ENCODE measurements at places on chromosomes 3 and 15. TPM values are rescaled to one million over a fixed set of nuclear protein-coding genes. Genes with fewer than 3 reads are reported as not detected.

ZNF860 gene
- not detected for total RNA-seq

SLC38A3 gene
- total RNA-seq: 3.1 TPM

MUC20 gene
- total RNA-seq: 46.1 TPM

KNL1 gene
- total RNA-seq: 57.8 TPM

DNA sequence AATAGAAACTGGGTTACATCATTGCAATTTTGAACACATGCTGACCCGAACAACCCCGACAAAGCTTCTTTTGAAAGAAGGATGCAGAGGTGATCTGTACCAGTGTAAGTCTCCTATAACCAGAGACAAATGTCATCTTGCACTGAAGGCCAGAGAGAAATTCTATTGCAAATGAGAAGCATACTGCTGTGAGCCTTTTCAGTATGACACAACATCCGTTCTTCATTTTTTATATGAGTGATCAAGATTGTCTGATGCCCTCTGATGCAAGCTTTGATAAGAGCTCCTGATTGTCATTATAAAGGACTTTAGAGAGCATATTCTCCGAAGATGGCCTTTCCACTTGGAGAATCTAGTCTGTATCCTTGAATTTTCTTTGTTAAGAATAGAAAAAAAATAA is 36.9 kb downstream of the PCOLCE2 start:
- no peak for DNase-seq
- no peak overlapping the region for H3K4me3 ChIP-seq
- H3K36me3 ChIP-seq: no peaks in the 10 kb centered on the region
- no peak overlapping the region for H3K27ac ChIP-seq
- peaks cover 6% of the 10 kb centered on the region for H3K4me1 ChIP-seq

GRCh38 chr3:24498796-24499195 is 4.1 kb upstream of the THRB start:
- no peak overlapping the region for H3K4me3 ChIP-seq
- peaks cover 5% of the 10 kb centered on the region for H3K4me1 ChIP-seq
- no peak overlapping the region for H3K27ac ChIP-seq
- peaks cover 23% of the 10 kb centered on the region for H3K27me3 ChIP-seq

DNA sequence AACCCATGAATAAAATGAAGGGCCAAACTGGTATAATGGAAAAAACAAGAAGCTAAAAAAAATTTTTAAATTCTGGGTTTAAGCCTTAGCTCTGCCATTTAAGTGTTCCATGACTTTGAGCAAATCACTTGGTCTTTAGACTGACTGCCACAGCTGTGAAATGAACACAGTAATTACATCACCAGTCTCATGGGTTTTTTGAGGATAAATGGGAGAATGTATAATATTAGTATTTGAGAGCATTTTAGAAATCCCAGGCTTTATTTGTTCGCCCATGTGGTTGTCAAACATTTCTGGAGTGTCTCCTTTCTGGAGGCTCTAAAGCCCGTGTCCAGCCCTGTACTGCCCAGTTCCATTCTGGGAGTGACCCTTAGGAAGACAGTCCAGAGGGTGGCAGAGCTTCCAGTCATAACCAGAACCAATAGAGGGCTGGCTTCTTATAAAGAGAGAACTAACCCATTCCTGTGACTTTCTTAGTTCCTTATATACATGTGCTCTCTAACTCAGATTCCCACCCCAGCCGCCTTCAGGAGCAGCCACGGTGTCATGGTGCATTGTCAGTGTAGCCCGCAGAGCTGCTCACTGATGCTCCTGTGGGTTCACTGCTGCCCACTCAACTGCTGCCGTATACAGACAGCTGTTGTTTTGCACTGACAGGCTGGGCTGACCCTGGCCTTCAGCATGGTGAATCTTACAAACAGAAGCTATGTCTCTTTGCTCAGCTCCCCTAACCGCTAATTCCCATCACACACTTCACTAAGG is 44.7 kb downstream of the BOC start:
- no peaks in the 10 kb centered on the region for H3K4me1 ChIP-seq
- DNase-seq: no peak
- no peaks in the 10 kb centered on the region for H3K27me3 ChIP-seq

GRCh38 chr15:43135351-43135750 is 2.0 kb downstream of the TMEM62 start:
- H3K27ac ChIP-seq: no peak overlapping the region
- H3K4me1 ChIP-seq: peaks cover 25% of the 10 kb centered on the region
- peaks cover 45% of the 10 kb centered on the region for H3K36me3 ChIP-seq
- no peak overlapping the region for H3K4me3 ChIP-seq

KIF15 gene
- total RNA-seq: 7.5 TPM

- DNase-seq: no peak
- H3K4me1 ChIP-seq: no peaks in the 10 kb centered on the region
- no peaks in the 10 kb centered on the region for H3K36me3 ChIP-seq
- H3K27ac ChIP-seq: no peak overlapping the region
- H3K27me3 ChIP-seq: no peaks in the 10 kb centered on the region
Observed at GRCh38 chr3:36688815-36689214, 75.5 kb downstream of the DCLK3 start.

GRCh38 chr15:101458908-101459578 is 30.5 kb downstream of the PCSK6 start:
- H3K4me3 ChIP-seq: no peak overlapping the region
- no peaks in the 10 kb centered on the region for H3K4me1 ChIP-seq
- no peak for DNase-seq
- no peak overlapping the region for H3K27ac ChIP-seq
- H3K27me3 ChIP-seq: no peaks in the 10 kb centered on the region

CTXN2 gene
- not detected for total RNA-seq

GRCh38 chr3:38190481-38190881 is 25.1 kb downstream of the OXSR1 start:
- no peak overlapping the region for H3K4me3 ChIP-seq
- H3K27ac ChIP-seq: no peak overlapping the region
- no peaks in the 10 kb centered on the region for H3K27me3 ChIP-seq
- peaks cover 14% of the 10 kb centered on the region for H3K4me1 ChIP-seq
- no peak for DNase-seq
- peaks cover 35% of the 10 kb centered on the region for H3K36me3 ChIP-seq

DNA sequence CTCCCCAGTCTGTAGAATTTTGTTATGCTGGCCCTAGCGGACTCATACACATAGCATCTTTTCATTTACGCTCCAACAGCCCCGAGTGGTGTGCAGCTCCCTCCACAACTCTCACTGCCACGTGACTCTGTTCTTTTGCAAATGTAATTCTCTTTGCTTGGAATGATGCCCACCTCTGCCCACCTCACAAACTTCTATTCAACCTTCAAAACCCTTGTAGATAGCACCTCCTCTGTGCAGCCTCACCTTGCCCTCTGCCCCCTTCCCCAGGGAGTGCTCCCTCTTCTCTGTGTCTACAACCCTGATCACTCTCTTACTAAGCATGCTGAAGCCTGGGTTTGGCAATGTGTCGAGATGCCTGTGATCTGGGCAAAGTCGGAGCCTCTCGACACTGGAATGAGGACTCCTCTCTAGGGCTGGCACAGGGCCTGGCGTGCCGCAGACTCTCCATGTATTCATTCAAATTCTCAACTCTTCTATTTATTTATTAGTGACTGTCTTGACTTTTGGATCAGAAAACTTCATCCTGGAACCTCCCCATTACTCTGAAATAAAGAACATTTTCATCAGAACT is 73.5 kb downstream of the MGLL start:
- DNase-seq: no peak
- no peaks in the 10 kb centered on the region for H3K27me3 ChIP-seq
- H3K4me1 ChIP-seq: peaks cover 32% of the 10 kb centered on the region
- no peak overlapping the region for H3K4me3 ChIP-seq
- H3K36me3 ChIP-seq: no peaks in the 10 kb centered on the region

- no peaks in the 10 kb centered on the region for H3K36me3 ChIP-seq
- no peaks in the 10 kb centered on the region for H3K27me3 ChIP-seq
- H3K4me3 ChIP-seq: no peak overlapping the region
- no peak for DNase-seq
- peaks cover 27% of the 10 kb centered on the region for H3K4me1 ChIP-seq
- H3K27ac ChIP-seq: no peak overlapping the region
Observed at GRCh38 chr3:196195664-196196265, 15.4 kb downstream of the ZDHHC19 start.

DNA sequence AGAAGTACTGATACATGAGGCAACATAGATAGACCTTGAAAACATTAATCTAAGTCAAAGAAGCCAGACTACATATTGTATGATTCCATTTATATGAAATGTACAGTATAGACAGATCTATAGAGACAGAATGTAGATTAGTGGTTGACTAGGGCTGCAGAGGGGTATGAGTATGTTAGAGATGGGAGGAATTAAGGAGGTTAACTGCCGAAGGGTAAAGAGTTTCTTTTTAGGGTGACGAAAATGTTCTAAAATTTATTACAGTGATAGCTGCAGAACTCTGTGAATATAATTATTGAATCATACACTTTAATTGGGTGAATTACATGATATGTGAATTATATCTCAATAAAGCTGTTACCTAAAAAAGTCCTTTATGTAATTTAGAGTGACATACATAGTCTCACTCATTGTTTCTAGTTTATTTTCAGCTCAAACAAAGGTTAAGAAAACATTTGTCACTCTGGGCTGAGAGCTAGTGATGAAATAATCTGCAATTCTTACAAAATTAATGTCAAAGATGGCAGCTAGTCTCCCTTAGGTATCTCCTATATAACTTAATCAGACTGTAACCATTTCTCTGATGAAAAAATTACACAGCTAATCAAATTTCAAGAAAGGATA is 61.4 kb downstream of the DENND4A start:
- no peak overlapping the region for H3K27ac ChIP-seq
- H3K4me1 ChIP-seq: no peaks in the 10 kb centered on the region
- no peak overlapping the region for H3K4me3 ChIP-seq
- peaks cover 49% of the 10 kb centered on the region for H3K36me3 ChIP-seq
- DNase-seq: no peak

DNA sequence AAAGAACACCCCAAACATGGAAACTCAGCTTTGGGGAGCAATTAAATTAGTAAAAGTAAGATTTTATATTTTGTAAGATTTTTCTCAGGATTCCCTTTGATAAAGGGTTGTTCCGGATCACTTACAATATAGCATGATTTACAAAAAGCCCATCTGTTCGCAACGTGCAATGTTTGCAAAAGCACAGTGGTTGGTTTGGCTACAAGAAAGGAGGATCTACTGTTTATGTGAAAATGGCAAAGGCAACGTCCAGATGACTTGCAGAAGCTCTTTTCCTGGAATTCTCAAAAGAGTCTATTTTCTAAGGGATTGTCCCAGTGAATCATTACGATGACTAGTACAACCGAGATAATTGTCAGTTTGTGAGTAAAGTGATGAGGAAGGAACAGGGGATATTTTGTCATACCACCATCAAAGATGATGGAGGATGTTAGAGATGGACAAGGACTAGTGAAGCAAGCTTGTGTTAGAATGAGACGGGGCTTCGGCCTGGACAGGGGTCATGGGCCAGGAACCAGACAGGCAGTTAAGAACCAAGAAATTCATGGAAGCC is 71.6 kb downstream of the CRYGS start:
- H3K36me3 ChIP-seq: no peaks in the 10 kb centered on the region
- H3K4me3 ChIP-seq: no peak overlapping the region
- H3K27ac ChIP-seq: no peak overlapping the region

GRAMD2A gene
- 0.29 TPM for total RNA-seq

- H3K4me3 ChIP-seq: no peak overlapping the region
- no peak for DNase-seq
- no peak overlapping the region for H3K27ac ChIP-seq
Observed at GRCh38 chr15:78206326-78207109, 27.8 kb downstream of the ACSBG1 start.

GRCh38 chr15:48031466-48031865 is 89.3 kb upstream of the SLC24A5 start:
- no peaks in the 10 kb centered on the region for H3K36me3 ChIP-seq
- DNase-seq: no peak
- no peak overlapping the region for H3K4me3 ChIP-seq
- H3K27ac ChIP-seq: no peak overlapping the region
- no peaks in the 10 kb centered on the region for H3K4me1 ChIP-seq
